Activated CD8-positive, alpha-beta memory T cell treated with anti-CD3 and anti-CD28 coated beads for 1 hour (primary cell): ENCODE measurements at places on chromosomes 7 and 10.

- no peak for DNase-seq
Measured at GRCh38 chr10:11205030-11205772, 187.5 kb downstream of the CELF2 start.

- DNase-seq = no peak
Measured at GRCh38 chr7:121123032-121123431, 134.5 kb downstream of the CPED1 start.

GRCh38 chr10:60473557-60473956, 83.9 kb upstream of the ANK3 start:
- no peak for DNase-seq

DNA sequence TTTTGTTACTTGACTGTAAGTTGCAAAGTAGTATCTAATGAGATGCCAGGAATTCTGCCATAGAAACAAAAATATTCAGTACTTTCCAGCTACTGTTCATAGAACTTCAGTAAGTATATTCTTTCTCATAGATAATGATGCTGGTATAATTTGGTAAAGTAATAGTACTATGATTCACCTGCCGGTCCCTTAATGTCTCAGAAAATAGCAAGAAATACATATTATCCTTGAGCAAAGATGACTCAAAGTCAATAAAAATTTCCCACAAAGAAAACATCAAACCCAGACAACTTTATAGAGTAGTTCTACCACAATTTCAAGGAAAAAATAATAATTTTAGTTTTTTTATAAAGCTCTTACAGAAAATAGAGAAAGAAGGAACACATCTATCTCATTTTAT, 105.4 kb downstream of the EPDR1 start:
- no peak for DNase-seq

DNA sequence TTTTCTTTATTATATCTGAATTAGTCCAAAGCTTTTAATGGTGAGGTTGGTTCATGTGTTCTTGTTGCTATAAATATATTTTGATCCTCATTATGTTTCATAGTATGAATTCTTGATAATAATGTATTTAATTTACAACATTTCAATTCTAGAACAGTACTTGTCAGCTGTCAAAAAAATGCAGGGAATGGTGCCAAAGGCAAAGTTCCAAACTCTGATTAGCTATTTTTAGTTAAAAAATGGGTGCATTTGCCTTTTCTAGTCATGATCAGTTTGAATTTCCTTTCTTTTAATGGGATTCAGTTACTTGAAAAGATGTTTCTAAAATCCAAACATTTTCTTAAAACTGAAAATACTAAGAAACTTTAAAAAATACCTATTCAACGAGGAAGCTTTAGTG, 49.6 kb downstream of the ANKIB1 start:
- DNase-seq = no peak
